A549 treated with Hydrocortisone at 1 μM for 4 hours (cell line): ENCODE measurements at places on chromosomes 3 and 15. TPM values are rescaled to one million over a fixed set of nuclear protein-coding genes. Genes with fewer than 3 reads are reported as not detected.

The CMTM8 gene
- total RNA-seq: 9.8 to 13.3 TPM (median 12.0 TPM) in 5 replicates

The ST8SIA2 gene
- total RNA-seq: 0.27 to 0.70 TPM (median 0.40 TPM) in 5 replicates

The HOMER2 gene
- total RNA-seq: 16.7 to 22.5 TPM (median 17.8 TPM) in 5 replicates

The C3orf22 gene
- not detected in 5 replicates for total RNA-seq

The LYZL4 gene
- not detected in 5 replicates for total RNA-seq

The LOXL1 gene
- 0.17 to 1.2 TPM (median 0.68 TPM) in 5 replicates for total RNA-seq

The CD47 gene
- total RNA-seq: 34.0 to 39.2 TPM (median 37.9 TPM) in 5 replicates

The RBPMS2 gene
- 6.2 to 8.5 TPM (median 8.2 TPM) in 5 replicates for total RNA-seq
